Fibroblast of skin of abdomen (primary cell): ENCODE measurements at places on chromosomes 1 and 21.

DNA sequence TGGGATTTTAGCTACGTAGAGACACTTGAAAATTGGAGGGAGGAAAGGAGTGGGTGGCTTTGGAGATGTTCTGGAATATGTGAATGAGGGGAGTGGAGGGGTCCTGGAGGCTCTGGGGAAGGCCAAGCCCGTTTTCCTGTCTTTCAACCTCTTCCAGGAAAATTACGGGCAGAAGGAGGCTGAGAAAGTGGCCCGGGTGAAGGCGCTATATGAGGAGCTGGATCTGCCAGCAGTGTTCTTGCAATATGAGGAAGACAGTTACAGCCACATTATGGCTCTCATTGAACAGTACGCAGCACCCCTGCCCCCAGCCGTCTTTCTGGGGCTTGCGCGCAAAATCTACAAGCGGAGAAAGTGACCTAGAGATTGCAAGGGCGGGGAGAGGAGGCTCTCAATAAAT is 442 bp upstream of the RUSC1 start:
- DNase-seq, result no peak

DNA sequence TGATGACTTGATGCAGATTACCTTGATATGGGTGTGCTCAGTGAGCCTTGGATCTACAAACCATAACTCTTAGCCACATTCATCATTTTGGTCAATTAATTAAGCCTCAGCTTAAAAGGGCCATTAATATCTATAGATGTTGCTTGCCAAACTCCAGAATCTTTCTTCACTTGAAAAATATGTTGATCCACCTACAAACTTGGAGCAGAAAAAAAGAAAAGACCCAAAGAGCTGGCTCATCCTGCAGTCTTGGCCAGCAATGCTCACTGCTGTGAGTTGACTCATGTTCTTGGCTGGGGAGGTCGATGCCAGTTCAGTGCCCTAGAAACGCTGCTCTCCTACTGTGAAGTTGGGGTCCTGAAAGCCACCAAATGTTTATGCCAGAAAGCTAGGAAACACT is 75.4 kb downstream of the DPT start:
- peak; percentile 64 for DNase-seq

GRCh38 chr1:59625384-59625783 is 189.4 kb upstream of the HOOK1 start:
- DNase-seq, result no peak

GRCh38 chr1:233599542-233600073 is 14.3 kb upstream of the KCNK1 start:
- DNase-seq, result no peak

DNA sequence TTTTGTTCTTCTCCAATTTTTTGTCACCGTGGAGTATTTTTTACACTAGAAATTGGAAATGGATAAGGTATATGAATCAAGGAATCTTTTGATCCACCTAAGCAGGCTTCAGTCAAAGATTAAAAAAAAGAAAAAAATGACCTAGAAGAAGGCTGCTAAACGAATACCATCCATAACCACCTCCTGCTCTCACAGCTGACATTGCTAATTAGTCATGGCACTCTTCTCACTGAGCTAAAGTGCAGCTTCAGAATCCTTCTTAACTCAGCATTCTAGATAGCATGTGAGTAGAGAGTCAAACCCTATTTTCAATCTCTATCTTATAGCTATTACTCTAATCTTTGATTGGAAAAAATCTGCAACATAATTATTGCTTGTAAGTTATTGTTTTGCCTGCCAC is 40.2 kb upstream of the ST6GALNAC5 start:
- peak; percentile 21 for DNase-seq

GRCh38 chr21:36141513-36141925 is 6.6 kb downstream of the CBR3 start:
- DNase-seq, result peak; percentile 74

- DNase-seq, result no peak
Observed at GRCh38 chr1:209876078-209876800, 48.5 kb downstream of the UTP25 start.

GRCh38 chr1:202189918-202190715 is 3.5 kb upstream of the LGR6 start:
- no peak for DNase-seq

DNA sequence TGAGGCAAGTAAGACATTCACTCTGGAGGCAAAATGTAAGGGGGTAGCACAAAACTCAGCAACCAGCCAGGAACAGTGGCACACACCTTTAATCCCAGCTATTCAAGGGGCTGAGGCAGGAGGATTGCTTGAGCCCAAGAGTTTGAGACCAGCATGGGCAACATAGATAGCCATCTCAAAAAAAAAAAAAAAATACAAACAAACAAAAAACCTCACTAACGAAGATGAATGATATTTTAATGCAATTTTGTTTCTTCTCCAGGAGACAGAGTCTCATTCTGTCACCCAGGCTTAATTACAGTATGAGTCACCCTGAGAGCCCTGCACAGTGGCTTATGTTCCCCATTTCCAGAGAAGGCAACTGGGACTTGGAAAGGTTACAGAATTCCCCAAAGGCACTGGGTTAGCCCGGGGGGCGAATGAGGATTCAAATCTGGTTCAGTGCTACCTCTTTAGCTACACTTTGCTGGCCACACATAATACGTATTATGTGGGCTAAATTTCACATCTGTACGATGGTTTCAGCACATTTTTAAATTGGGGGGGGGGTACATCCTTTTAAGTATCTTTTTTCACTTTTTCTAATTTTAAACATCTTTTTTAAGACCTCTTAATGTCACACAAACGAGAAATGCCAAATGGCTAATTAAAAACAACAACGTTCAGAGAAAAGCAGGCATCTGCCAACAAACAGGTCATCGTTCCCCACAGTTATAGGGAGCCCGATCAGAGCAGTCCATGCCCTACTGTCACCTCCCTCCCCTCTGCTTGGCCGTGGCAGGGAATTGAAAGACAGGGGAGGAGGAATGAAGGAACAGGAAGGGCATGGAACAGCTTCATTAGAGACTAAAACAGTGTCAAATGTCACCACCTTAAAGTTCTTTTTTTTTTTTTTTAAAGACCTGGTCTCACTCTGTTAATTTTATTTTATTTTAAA is 3.5 kb downstream of the CELA2A start:
- no peak for DNase-seq

DNA sequence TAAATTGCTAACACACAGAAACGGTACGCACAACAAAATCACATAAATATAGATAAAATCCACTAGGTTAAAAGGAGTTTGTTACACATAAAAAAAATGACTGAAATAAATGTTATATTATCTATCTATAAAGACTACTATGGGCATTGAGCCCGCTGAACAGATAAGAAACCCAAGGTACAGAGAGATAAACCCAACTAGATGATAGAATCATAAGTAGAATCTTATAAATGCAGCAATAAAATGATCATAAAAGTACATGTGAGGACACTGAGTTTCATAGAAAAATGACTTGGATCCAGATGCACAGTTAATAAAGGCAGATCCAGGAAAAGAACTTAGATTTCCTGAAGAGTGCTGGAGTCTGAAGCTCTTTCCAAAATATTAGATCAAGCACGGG is 128.7 kb downstream of the RGS7 start:
- DNase-seq, result no peak

GRCh38 chr1:204295671-204296070 is 64.1 kb downstream of the PLEKHA6 start:
- no peak for DNase-seq

- peak; percentile 23 for DNase-seq
Observed at GRCh38 chr21:37829447-37829846, 86.8 kb downstream of the KCNJ6 start.

DNA sequence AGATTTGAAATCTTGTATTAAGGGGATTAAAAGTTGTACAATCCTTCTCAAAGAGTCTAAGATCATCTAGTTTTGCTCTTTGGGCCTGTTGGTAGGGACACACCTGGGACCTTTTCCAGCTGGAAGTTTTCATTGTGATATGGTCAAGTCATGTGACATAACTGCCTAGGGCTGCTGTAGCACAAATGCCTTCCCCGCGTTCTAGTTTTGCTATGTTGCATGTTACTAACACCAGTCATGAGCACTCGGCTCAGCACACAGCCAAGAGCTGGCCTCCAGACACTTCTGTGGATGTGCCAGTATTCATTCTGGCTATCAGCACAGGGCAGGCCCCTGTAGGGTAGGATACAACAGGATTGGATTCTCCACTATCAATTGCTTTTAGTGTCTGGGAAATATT is 14.6 kb upstream of the FLG2 start:
- no peak for DNase-seq

GRCh38 chr1:112876315-112876714 is 79.7 kb downstream of the SLC16A1 start:
- no peak for DNase-seq

DNA sequence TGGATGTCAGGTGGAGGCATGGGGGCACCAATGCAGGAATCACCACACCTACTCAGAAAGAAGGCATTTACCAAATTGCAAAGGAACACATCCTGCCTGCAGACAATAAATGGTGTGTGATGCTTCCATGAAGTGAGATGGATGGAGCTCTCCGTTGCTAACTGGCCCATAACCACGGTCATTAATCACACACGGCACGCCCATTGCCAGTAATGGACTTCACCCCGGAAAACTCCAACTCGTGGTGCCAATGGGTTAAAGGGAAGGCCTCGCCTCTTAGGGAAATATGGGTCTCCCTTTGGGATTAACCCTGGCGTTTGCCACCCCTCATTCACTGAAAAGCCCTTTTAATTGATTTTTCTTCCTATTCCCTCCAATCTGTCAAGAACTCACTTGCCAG is 443.1 kb upstream of the DAB1 start:
- DNase-seq, result no peak

DNA sequence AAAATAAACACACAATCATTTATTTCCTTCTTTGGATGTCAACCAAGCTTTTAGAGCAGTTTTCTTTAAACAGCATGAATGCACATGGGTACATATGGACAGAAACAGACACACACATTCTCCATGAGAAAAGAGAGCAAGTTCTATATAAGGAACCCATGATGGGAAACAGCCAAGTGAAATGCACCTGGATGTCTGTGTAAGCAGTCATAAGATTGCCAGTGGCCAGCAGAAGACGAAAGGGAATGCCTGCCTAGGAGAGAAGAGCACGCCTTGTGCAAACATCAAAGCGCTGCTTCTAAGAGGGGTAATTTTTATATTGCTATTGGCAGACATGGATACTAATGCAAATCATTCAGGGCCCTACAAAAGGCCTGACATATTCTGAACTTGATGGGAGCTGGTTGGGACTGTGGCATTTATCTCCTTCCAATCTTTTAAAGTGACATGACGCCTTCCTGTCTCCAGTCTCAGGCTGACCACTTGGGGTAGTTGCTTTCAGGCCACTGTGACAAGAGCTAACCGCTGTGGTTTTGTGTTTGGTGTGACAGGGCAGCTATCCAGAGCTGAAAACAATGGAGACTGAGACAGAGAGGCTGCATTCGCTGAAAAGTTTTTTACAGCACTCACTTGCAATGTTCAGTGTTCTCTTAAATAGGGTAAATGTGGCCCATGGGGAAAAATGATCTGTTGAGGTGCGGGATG is 75.0 kb upstream of the DPT start:
- no peak for DNase-seq

- no peak for DNase-seq
Observed at GRCh38 chr1:225451840-225452515, 24.1 kb upstream of the LBR start.

- DNase-seq, result no peak
Observed at GRCh38 chr21:46515109-46515508, 56.4 kb downstream of the DIP2A start.

GRCh38 chr1:34974626-34975025 is 10.5 kb downstream of the TMEM35B start:
- DNase-seq, result no peak

- DNase-seq, result no peak
Observed at GRCh38 chr1:69846267-69846666, 278.5 kb downstream of the LRRC7 start.

DNA sequence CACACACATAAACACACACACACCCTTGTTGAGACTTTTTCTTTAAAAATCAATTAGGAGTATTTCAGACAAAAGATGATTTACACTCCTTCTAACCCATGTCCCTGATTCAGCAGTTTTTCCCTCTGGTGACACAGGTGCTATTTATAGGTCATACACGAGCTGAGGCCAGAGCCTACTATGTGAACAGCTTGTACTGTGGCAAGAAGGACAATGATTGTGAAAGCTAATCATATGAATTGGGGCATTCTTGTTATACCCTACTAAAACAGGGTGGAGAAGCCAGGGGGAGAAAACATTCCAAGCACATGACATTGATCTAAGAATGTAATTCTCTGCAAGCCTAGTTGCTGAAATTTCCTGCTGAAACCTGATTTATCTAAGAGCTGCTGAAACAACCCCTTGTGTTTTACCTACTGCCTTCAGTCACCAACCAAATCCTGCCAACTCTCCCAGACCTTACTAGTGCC is 60.3 kb downstream of the XCL1 start:
- peak; percentile 80 for DNase-seq

GRCh38 chr1:228540161-228540917 is 53.2 kb downstream of the RNF187 start:
- no peak for DNase-seq

- no peak for DNase-seq
Observed at GRCh38 chr1:203508463-203509073, 14.6 kb downstream of the OPTC start.

- no peak for DNase-seq
Observed at GRCh38 chr1:159040893-159041724, 31.4 kb downstream of the IFI16 start.

DNA sequence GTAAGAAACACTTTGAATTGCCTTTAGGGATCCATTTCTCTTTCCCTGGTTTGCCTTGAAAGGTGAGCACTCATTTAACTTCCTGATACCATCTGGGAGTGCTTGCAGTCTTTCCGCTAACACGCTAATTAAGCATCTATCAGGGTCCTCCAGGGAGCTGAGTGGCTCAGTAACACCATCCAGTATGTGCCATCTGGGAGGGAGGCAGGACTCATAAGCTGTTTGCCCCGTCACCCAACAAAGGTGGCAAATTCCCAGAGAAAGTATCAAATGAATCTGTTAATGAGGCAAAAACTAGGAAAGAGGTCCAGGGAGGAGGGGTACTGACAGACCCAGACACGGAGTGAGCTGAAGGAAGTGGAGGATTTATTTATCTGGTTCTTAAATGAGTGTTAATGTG is 430.9 kb downstream of the HLX start:
- DNase-seq, result no peak

DNA sequence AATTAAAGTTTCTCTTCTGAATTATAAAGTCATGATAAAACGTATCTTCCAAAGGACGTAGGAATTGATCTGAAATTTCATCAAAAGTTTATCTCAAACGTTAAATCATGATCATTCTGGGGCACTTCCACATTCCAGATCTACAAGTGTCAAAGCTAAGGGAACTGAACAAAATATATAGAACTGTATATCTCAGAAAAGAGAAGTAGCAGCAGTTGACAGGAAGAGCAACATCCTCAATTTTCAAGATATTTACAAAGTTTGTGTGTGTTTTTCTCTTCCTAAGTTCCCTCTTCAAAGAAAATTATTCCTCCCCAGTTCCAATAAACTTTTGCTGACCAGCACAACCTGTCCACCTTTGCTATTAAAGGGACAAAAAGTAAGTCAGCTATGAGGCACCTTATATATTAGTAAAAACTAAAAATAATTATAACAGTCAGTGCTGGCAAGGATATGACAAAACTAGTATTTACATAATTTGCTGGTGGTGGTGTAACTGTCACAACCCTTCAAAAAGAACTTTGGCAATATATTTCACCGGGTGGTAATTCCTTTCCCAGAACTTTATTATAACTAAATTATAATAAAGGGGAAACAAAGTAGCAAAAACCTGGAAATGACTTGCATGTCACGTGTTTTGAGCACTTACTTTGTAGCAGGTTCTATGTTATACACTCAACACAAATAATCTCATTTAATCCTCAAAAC is 38.5 kb upstream of the EYA3 start:
- no peak for DNase-seq

- no peak for DNase-seq
Observed at GRCh38 chr1:63969441-63969901, 195.7 kb downstream of the ROR1 start.
